Stimulated activated CD4-positive, alpha-beta T cell treated with anti-CD3 and anti-CD28 coated beads, Interleukin-2, amount 100 ng/mL, for 48 hours (primary cell): ENCODE measurements at places on chromosomes 7 and 10.

GRCh38 chr7:87416682-87417587 is 58.5 kb downstream of the ABCB4 start:
- peak; percentile 75 for DNase-seq

DNA sequence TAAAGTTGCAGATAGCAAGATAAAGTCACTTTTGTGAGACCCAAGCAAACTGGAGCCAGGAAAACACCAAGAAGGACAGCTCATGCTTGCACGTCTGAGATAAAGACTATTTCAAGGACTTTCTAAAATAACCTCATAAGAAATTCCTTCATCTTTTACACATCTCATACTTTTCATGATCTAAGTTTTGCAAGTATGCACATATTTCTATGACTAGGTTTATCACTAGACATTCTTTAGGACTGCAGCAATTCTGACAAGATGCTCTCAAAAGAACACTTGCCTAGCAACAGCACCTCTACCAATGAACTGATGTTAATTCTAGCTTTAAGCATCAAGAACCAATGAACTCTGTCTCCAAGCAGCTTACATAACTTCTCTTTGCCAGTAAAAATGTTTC is 457.6 kb downstream of the SEMA3D start:
- DNase-seq = no peak

DNA sequence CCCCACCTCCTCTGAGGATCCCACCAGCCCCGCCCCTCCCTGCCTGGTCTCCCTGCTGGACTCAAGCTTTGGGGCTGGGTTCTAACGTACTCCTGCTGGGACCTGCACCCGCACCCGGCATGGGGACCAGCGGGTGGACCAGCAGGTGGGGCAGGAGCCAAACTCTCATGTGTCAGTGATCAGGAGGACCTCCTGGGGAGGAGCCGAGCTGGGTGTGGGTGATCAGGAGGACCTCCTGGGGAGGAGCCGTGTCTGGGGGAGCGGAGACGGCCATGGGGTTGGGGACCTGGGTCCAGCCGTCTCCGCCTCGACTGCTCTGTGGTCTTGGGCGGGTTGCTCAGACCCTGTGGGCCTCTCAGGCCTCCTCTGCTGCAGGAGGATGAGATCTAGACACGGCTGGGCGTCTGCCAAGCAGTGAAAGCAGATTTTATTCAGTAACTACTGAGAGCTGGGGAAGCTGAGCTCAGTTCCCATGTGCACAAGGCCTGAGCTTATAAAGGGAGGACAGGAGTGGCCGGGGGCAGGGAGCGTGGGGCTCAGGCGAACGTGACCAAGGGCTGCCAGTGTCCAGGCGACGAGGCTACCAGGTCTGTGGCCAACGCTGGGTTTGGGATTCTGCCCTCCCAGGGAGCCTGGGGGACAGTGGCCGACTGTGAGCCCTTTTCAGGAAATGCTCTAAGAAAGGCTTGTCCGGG is 33.6 kb upstream of the UTF1 start:
- DNase-seq = no peak

- DNase-seq = no peak
Observed at GRCh38 chr10:83625831-83626360, 513.4 kb upstream of the GHITM start.

- DNase-seq = no peak
Observed at GRCh38 chr10:14389981-14390590, 59.4 kb upstream of the FRMD4A start.

DNA sequence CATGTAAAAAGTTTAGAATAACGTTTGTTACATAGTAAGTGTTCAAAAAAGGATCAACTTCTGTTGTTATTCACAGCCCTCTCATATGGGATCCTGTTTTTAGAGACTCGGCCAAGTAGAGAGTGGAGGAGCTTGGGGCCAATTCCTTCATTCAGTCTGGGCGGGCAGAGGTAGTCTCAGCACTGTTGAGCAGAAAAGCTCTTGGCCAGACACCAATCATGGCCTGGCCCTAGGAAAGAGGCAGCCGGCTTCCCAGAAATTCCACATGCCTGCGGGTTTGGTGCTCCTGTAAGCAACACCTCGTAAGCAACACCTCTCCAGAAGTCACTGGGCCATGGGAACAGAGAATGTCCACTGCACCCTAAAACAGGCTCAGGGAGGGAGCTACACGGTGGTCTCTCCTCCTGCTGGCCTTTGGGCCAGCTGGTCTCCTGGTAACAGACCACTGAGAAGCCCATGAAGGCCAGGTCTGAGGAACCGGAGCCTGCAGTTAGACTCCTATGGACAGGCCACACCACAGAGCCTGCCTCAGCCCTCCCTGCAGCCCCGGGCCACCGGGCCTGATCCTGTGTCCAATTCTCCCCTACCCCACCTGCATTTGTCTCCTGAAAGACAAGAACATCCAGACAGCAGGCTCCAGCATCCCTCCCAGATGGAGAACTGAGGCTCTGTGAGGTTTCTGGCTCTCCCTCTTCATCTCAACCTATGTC is 149.1 kb downstream of the GRID1 start:
- DNase-seq = no peak

DNA sequence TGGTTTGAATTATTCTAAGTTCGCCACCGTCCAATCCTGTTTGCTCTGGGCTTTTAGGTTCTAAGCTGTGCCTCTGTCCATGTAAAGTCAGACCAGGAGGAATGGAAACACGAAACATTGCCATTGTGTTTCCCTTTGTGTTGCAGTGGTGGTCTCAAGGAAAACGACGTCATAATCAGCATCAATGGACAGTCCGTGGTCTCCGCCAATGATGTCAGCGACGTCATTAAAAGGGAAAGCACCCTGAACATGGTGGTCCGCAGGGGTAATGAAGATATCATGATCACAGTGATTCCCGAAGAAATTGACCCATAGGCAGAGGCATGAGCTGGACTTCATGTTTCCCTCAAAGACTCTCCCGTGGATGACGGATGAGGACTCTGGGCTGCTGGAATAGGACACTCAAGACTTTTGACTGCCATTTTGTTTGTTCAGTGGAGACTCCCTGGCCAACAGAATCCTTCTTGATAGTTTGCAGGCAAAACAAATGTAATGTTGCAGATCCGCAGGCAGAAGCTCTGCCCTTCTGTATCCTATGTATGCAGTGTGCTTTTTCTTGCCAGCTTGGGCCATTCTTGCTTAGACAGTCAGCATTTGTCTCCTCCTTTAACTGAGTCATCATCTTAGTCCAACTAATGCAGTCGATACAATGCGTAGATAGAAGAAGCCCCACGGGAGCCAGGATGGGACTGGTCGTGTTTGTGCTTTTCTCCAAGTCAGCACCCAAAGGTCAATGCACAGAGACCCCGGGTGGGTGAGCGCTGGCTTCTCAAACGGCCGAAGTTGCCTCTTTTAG is 46.3 kb upstream of the DMBT1 start:
- DNase-seq = no peak

- no peak for DNase-seq
Observed at GRCh38 chr10:103759100-103759781, 96.1 kb downstream of the SH3PXD2A start.

DNA sequence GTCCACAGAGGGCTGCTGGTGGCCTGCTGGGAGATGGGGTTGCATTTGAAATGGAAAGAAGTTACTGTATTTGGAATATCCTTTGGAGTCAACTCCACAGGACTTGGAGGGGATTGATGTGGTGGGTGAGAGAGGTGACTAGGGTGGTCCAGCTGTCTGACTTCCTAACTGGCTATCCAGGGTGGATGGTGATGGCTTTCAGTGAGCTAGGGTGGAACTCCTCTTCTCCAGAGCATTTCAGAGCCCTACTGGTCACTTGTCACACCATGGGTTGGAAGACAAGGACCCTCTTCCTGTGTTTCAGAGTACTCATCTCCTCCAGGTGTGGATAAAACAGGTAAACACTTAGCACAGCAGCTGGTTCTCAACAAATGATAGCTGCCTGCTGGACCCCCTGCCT is 3.3 kb upstream of the ADAMTS14 start:
- DNase-seq = no peak

- no peak for DNase-seq
Observed at GRCh38 chr10:66860376-66860945, 65.4 kb upstream of the LRRTM3 start.

- DNase-seq = no peak
Observed at GRCh38 chr10:72852508-72852907, 41.0 kb upstream of the OIT3 start.
